ENCODE measurements at places on chromosomes 16 and 17. TPM values are rescaled to one million over a fixed set of nuclear protein-coding genes. Genes with fewer than 3 reads are reported as not detected.

GRCh38 chr17:75075597-75076336 lies 12.0 kb upstream of the SLC16A5 start:
- no peak for DNase-seq

- DNase-seq, result no peak
Measured at GRCh38 chr16:66858740-66859396, 14.7 kb downstream of the CA7 start.

DNA sequence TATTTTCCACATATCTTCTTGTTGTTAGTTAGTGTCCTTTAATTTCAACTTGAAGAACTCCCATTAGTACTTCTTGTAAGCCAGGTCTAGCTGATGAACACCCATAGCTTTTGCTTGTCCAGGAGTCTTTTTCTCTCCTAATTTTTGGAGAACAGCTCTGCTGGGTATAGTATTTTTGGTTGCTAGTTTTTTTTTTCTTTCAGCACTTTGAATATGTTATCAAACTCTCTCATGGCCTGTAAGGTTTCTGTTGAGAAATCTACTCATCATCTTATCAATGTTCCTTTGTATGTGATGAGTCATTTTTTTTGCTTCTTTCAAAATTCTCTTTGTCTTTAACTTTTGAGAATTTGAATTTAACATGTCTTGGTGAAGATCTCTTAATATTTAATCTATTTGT lies 31.8 kb upstream of the NKD1 start:
- DNase-seq, result no peak

GRCh38 chr17:77838748-77839697 lies 119.5 kb upstream of the TNRC6C start:
- no peak for DNase-seq

DNA sequence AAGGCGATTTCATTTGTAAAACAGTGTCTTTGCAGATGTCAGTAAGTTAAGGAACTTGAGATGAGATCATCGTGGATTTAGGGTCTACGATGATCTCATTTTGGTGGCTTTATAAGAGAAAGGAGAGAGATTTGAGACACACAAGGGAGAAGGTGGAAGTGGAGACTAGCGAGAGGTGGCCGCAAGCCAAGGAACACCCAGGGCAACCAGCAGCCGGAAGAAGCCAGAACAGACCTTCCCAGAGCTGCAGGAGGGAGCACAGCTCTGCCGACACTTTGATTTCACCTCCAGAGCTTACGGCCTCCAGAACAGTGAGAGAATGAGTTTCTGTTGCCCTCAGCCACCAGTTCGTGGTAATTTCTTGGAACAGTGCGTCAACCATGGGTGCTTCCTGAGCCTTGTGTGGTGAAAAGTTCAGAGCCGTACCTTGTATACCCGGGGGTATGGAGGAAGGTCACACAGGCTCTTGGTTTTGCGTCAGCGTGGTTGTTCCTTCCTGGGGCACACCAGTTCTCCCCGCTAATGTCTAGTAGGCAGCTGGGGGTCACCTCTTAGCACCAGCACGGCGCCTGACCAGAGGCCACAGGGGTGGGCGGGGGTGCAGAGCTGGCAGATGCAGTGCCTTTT lies 12.9 kb upstream of the SEC14L1 start:
- no peak for DNase-seq

- DNase-seq, result no peak
Measured at GRCh38 chr16:31145398-31145990, 4.4 kb downstream of the PRSS36 start.

DNA sequence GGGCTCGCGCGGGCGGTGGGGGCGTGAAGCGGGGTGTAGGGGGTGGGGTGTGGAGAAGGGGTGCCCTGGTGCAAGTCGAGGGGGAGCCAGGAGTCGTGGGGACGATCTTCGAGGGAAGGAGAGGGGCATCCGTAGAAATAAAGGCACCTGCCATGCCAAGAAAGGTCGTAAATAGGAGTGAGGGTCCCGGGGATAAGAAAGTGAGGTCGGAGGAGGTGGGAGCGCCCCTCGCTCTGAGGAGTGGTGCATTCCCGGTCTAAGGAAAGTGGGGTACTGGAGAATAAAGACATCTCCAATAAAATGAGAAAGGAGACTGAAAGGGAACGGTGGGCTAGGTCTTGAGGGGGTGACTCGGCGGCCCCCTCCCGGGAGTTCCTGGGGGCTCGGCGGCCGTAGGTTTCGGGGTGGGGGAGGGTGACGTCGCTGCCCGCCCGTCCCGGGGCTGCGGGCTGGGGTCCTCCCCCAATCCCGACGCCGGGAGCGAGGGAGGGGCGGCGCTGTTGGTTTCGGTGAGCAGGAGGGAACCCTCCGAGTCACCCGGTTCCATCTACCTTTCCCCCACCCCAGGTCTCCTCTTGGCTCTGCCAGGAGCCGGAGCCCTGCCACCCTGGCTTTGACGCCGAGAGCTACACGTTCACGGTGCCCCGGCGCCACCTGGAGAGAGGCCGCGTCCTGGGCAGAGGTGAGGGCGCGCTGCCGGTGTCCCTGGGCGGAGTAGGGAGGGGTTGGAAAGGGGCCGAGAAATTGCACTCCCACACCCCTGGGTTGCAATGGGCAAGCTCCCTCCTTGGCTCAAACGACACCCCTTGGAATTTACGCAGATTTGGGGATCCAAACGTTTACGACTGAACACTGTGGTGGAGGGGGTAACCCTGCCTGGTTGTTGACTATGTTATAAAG lies 888 bp downstream of the CDH1 start:
- DNase-seq, result no peak

- no peak for DNase-seq
Measured at GRCh38 chr16:86965840-86966550, 351.2 kb downstream of the C16orf95 start.

GRCh38 chr16:9259914-9260608 lies 168.6 kb downstream of the HAPSTR1 start:
- DNase-seq, result no peak

DNA sequence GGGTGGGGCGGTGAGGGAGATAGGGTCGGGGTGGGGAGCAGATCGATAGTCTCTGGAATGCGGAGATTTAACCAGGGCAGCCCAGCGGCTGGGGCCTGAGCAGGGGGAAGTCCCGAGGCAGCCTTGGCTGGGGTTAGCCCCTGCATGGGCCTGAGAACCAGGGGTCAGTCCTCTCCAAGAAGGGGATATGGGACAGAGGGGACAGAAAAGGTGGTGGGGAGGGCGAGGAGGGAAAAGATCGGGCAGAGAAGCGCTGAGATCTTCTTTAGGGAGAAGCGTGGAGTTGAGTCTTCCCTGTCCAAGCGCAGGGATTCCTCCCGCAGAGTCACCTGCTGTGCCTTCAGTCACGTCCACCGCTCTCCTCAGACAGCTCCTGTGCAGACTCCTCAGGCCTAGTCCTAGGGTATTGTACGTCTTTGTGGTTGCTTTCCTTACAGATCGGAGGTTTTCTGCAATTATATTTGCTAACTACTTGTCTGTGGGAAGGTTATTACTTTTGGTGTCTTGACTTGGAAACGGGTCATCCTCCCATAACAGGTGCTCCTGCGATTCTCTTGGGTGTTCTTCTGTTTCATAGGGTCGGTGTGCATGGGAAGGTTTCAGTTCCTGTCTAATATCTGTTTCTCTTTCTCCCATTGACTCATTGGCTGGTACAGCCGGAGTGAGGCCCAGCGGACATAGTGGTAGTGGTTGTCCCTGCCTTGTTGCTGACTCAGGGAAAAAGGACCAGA lies 952 bp downstream of the CD300A start:
- no peak for DNase-seq

DNA sequence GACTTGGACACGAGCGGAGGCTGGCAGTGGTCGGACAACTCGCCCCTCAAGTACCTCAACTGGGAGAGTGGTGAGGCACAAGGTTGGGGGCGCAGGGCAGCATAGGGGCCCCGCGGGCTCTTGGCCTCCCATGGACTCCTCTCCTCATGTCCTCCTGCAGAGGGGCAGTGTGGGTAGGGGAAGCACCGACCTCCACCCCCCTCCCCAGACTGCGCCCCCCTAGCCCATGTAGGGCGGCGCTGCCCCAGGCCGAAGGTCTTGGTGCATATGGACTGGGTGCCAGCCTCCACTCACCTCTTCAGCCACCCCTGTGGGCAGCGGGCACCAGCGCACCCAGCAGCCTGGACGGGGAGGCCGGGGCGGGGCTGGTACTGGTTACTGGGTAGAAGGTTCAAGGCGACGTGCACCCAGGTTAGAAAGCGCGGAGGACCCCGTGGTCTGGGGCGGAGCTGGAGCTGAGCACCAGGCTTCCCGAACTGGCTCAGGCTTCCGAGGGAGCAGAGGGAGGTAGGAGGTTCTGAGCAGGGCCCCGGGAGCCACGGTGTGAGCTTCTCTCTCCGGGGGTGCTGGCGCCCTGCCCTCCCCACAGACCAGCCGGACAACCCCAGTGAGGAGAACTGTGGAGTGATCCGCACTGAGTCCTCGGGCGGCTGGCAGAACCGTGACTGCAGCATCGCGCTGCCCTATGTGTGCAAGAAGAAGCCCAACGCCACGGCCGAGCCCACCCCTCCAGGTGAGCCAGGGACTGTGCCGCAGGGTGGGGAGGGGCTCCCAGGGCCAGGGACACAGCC lies 39.5 kb downstream of the MRC2 start:
- DNase-seq, result no peak

- DNase-seq, result no peak
Measured at GRCh38 chr17:43676471-43676870, 14.7 kb upstream of the MEOX1 start.

- DNase-seq, result no peak
Measured at GRCh38 chr17:62062302-62062701, 2.8 kb downstream of the MED13 start.

DNA sequence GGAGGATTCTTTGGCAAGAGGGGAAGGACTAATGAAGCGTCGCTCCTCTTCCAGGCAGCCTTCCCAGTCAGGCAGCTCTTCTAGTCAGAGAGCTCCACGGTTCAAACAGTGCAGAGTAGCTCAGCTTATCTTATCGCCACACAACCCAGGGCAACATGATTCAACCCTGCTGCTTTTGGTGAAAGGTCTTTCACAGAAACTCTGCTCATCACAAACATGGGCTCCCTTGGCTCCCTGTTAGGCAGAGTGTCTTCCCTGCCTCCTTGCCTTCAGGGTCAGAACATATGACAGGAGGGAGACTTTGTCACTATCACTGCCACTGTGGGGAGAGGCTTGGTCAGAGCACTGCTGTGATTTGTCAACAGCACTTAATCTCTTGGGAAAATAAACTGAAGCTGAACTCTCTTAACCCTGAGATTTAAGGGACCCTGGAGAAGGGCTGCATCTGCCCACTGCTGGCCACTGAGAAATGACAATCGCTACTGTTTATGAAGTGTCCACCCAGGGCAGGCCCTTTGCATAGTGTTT lies 6.9 kb upstream of the SLC13A2 start:
- no peak for DNase-seq

DNA sequence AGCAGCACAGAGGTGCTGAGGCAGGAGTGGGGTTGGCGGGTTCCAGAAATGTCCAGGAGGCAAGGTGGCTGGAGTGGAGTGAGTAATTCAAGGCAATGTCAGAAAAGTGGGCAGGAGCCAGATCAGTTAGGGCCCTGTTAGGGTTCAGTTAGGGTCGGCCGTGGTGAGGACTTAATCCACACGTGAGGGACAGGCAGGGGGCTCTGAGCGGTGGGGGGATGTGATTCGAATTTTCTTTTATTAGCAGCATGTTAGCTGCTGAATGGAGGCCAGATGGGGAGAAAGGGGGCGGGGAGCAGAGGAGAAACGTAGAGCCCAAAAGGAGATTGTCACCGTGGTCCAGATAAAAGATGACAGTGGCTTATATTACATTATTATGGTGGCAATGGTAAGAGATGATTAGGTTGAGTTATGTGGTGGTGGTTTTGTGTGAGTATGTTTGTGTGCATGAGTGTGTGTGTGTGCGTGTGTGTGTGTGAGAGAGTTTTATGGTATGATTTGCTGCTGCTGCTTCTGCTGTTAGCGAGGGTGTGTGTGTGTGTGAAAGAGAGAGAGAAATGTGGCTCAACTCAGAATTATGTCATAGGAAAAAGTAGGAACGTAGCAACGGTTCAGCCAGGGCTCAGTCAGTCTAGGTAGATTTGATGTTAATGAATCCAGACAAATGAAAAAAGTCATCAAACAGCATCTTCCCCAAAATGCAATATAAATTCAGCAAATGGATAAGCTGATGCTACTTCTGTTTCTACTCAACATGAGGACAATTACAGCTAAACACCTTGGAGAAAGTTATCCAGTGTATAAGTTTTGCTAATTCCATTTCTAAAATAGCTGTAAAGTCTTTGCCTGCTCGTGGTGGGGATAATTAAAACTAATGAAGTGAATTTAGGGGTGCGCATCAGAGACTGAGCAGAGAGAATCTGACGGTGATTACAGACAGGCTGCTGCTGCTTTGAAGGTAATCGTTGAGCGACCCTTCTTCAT lies 390.6 kb downstream of the HAPSTR1 start:
- DNase-seq, result no peak

- DNase-seq, result no peak
Measured at GRCh38 chr16:14337303-14338191, 266.4 kb downstream of the MRTFB start.

DNA sequence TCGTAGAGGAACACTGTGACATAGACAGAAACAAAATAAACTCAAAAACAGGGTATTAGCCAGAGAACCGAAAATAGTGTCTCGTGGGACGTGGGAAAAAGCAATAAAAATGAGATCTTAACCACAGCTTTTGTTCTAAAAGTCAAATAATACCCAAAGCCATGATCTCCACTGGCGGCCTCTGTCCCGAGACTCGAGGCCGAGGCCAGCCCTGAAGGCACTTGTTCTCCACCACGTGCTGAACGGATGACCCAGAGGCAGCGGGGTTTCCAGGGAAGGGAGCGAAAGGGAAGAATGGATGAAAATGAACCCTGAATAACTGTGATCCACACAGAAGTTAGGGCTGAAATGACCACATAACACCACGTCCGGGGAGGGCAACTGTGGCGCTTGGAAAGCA lies 84.8 kb upstream of the CREBBP start:
- no peak for DNase-seq

GRCh38 chr17:7439462-7440112 lies at the start of gene FGF11:
TSS of gene FGF11 (plus strand) at chr17:7439512. CDS start at chr17:7439621, 109 bp downstream.
- no peak for DNase-seq

DNA sequence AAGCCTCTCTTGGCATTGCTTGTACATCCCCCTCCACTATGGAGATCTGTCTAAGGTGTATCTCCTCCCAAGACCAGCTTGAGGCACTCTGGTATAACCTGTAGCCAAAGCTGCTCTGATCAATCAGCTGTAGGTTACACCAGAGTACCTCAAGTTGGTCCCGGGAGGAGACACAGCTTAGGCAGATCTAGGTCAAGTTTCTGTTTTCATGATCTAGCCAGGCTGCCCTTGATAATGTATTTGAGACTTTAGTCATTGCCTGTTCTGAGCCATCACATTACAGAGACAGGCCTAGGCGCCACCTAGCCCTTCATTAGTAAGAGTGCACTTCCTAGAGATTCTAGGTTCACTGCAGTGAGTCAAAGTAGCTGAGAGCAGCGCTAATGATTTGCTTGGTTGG lies 31.4 kb downstream of the ASGR1 start:
- no peak for DNase-seq

CA4 gene
- 11.4 TPM for total RNA-seq

SOCS1 gene
- total RNA-seq, result 14.5 TPM

STH gene
- not detected for total RNA-seq

ZNF423 gene
- 72.6 TPM for total RNA-seq

CHAD gene
- total RNA-seq, result not detected

KRT24 gene
- 0.43 TPM for total RNA-seq

RASD1 gene
- total RNA-seq, result 6.4 TPM

KCNJ12 gene
- total RNA-seq, result 2.2 TPM

CALCOCO2 gene
- total RNA-seq, result 99.7 TPM

VTN gene
- total RNA-seq, result 54.1 TPM

All from type B pancreatic cell (in vitro differentiated cells).